Stimulated activated CD4-positive, alpha-beta T cell treated with anti-CD3 and anti-CD28 coated beads, Interleukin-15, amount 100 ng/mL, for 24 hours (primary cell): ENCODE measurements at places on chromosomes 1 and 21.
A peak's percentile ranks its signal among the peaks of the same experiment; 100 is the strongest.

- peak; percentile 27 for DNase-seq
These were observed 82.0 kb upstream of the ROR1 start for GRCh38 chr1:63691701-63692425.

- DNase-seq, result no peak
These were observed 32.2 kb upstream of the TIAM1 start for GRCh38 chr21:31376301-31376700.

DNA sequence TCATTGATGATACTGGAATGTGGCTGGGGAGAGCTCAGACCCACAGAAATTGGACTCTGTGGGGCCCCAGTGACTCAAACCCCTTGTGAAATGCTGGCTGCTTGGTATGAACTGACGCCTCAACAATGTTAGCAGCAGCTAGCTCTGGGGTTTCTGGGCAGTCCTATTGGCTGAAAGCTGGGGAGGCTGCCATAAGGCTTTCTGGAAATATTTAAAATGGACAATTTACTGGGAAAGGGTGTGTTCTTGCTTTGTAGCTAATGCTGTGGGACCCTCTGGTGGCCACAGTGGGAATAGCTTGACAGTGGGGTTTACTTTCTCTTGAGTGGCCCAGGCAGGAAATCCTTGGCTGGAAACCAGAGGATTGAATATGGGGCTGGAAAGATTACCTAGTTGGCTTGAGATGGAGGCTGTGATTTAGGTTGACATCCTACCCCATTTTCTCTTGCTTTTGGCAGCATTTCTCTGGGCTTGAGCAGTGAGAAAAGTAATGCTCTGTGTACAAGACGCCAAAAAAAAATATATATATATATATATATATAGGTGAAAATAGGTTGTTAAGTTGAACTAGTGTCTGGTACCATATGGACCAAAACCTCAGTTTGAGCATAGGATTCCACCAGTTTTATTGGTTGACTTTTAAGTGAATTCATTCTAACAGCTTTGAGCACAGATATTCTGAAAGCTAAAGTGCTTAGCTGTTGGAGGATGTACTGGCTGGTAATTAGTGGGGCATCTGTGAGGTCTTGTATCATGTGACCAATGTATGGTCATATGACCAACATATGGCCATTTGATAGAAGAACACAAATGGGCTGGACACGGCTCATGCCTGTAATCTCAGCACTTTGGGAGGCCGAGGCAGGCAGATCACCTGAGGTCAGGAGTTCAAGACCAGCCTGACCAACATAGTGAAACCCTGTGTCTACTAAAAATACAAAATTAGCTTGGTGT, 8.2 kb upstream of the S100A10 start:
- peak; percentile 82 for DNase-seq

- DNase-seq, result no peak
These were observed 282.5 kb downstream of the VAV3 start for GRCh38 chr1:107682467-107682866.

GRCh38 chr1:245754463-245754961, 599.7 kb downstream of the KIF26B start:
- no peak for DNase-seq

GRCh38 chr1:27755865-27756264, 17.2 kb upstream of the STX12 start:
- DNase-seq, result no peak

GRCh38 chr1:230248016-230248888, 177.9 kb downstream of the PGBD5 start:
- DNase-seq, result no peak

DNA sequence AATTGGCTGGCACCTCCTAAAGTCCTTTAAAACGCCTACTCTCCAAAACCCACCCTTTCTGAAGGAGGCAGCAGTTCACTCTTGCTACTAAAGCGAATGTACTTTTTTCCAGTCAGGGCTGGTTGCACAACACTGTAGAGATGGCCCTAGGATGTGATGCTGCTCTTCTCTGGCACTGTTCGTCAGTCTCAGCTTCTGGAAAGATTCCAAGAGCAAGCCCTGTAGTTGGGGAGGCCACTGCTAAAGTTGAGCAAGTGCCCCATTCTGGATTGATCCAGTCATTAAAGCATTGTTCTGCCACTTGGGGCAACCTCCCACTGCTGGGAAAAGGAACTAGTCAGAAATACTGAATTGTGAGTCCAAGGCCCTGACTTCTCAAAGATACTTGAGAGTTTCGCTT, 28.5 kb upstream of the KCNQ4 start:
- no peak for DNase-seq

- DNase-seq, result no peak
These were observed 4.2 kb downstream of the GOLPH3L start for GRCh38 chr1:150692720-150693119.
